ENCODE measurements at places on chromosomes 2 and 18.

GRCh38 chr2:172389685-172390339 lies 37.6 kb upstream of the ITGA6 start:
- DNase-seq, result no peak

GRCh38 chr2:230749111-230749510 lies 36.5 kb downstream of the CAB39 start:
- no peak for DNase-seq

DNA sequence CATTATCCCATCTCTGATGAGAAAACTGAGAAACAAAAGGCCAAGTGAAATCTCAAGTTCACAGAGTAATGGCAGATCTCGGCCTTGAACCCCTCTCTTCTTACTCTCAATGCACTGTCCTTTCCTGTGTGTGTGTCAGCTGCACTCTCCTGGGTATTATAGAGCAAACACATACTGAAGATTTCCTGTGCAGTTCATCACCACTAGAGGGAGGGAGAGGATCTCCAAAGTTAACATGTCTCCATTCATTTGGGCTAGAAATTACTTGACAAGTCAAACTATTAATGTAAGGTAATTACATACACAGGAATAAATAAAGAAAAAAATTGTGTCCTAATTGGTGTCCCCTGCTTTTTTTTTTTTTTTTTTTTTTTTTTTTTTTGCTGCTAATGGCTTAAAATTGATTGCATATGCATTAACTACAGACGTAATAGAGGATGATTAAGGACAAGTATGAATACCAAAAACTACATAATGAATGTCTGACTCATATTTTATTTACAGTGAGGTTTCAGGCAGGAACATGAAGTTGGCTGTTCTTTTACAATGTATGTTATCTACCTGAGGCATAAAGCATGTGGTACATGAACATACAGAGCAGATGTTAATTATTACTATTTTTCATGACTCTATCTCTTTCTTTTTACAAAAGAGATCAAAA lies 269.2 kb downstream of the NYAP2 start:
- DNase-seq, result peak; percentile 32

- DNase-seq, result no peak
Observed at GRCh38 chr2:206004004-206004693, 81.8 kb downstream of the INO80D start.

DNA sequence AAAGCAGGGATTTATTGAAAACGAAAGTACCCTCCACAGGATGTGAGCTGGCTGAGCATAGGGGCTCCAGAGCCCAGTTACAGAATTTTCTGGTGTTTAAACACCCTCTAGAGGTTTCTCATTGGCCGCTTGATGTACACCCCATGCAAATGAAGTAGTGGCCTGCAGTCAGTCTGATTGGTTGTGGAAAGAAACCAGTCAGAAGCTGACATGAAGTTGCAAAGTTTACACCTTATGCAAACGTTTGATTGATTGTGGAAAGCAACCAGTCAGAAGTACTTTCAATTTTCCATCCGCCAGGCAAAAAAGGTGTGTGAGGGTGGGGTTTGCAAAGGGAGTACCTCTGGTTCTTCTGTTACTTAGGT lies 62.3 kb downstream of the VWA3B start:
- peak; percentile 47 for DNase-seq

DNA sequence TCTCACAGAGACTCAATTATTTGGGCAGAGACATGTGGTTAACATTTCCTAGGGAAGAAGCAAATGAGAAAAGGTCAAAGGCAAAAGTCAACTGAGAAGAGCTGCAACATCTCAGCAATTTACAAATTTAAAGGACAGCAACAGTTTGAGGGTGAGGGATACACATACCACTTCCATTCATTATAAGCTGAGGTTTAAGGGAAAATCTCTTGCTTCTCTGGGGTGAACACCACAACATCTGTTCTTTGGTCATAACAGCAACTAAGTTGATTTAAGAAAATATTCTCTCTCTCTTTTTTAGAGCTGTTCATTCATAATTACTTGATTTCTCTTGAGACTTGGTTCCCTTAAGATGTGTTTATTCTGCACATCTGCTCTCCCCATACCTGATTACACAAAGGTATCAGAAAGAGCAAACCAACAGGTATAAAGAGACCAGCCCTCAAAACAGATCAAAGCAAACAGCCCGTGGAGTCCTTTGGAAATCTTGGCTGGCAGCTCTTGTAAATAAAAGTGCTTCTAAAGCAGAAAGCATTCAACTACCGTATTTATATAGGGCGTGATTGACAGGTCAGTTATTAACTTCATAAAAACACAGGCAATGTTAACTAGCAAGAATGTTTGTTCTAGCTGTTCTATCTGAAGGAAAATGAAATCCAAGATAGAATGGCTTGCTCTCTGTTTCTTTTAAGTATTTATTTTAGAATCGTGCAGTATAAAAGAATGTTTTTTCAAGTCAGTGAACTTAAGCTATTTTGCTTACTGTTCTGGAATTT lies 132.8 kb downstream of the THADA start:
- DNase-seq, result no peak

GRCh38 chr2:128286011-128286721 lies 32.5 kb downstream of the HS6ST1 start:
- DNase-seq, result no peak

- DNase-seq, result no peak
Observed at GRCh38 chr2:196170606-196171247, 651 bp downstream of the STK17B start.

DNA sequence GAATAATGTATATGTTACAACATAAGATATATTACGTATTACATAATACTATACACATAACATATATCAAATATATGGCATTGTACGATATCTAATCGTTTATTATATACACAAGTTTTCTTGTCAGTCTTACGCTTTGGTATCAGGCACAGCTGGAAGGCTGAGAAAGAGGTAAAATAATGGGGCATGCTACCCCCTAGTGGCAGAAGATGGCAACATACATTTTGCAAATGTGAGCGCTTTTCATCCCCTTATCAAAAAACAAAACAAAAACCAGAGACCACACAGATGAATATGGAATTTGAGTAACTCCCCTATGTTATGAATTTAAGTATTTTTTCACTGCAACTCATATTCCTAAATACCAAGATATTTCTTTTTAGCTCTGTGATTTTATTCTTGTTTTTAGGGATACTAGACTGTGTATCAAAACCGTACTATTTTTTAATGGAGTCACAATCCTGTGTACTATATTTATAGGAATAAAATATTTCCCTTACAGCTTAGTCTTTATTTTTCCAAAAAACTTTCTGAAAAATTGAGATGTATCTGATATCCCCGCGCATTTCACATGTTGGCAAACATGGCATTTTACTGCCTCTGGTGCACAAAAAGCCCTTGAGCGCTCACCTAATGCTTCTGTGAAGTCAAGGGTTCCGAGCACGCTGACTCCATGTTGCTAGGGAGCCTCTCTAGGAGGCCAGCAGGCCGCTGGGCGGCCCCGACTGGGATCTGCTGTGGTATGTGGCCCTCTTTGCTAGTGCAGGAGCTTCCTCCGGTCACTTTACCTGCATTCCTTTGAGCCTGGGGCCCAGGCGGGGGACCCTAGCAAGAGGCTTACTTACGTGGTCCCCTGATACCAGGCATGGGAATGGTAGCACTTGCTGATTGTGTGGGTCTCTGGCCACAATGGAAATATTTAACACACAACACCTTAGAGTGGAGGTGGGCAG lies 62.5 kb downstream of the SLC4A3 start:
- no peak for DNase-seq

DNA sequence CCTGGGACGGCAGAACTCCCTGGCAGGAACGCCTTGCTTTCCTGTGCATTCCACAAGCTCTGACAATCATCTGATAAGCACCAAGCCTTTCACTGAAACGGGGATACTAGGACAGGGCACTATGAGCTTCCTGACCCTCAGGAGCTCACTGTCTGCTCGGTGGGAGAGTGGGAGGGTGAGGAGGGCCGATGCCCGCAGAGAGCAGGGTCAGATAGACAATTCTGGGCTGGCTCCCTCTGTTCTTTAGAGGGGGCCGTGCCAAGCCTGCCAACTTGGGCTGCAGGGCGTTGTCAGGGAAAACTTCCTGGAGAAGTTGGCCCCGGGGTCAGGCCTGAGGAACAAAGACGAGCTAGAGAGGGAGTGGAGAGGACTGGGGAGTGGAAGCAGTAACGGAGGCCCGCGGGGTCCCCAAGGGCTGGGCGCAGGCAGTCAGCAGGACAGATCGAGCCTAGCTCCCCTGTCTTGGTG lies 82.0 kb downstream of the CTAGE1 start:
- no peak for DNase-seq

- DNase-seq, result no peak
Observed at GRCh38 chr2:188452084-188452483, 160.4 kb downstream of the GULP1 start.

DNA sequence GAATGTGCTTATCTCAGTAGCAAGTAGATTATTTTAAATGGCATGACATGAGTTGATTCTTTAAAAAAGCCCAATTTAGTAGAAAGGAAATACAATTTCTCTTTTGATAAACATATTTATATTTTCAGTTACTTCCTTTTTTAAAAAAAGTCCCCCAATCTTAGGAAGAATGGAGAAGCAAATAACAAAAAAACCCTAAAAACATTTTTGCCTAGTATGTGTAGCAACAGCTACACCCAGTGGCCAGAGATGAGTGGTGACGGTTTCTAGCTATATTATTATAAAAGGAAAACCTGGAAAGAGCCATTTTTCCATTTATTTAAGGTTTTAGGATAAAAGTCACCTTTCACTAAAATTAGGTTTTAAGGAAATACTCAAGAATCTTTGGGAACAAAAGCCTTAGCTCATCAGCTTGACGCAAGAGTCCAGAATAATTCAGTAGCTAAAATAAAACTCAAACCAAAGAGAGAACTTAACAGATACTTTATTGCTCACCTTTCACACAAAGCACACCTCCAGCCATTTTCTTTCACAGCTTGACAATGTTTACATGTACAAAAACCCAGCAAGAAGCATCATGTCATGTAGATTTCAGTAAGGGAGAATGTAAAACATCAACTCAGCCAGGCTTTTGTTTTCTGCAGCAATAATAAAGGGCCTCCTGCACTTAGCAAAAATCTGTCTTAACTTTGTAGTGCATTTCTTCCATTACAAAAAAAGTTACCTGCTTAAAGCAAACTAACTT lies 15.7 kb downstream of the FAM98A start:
- DNase-seq, result no peak

GRCh38 chr2:21910832-21911507 lies 787.2 kb downstream of the TDRD15 start:
- DNase-seq, result no peak

DNA sequence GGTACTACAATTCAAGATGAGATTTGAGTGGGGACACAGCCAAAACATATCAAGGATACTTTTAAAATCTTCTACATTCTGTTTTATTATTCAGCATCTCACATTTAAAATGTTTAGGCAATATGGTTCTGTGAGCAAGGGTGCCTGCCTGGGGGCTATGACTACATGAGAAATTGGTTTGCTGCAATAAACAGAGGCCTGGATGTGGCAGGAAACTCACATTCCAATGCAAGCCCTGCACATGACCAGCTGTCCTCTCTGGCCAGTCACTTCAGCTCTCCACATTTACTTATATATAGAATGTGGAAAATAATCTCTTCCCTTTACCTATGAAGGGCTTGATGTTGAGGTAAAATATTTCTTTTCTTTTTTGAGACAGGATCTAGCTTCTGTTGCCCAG lies 193.4 kb downstream of the LRRTM1 start:
- DNase-seq, result no peak

GRCh38 chr18:55582325-55582724 lies 5.7 kb downstream of the TCF4 start:
- DNase-seq, result no peak

- no peak for DNase-seq
Observed at GRCh38 chr2:3065928-3066327, 311.7 kb downstream of the EIPR1 start.

Data from NCI-H1048 (cell line).